Osteoblast (primary cell): ENCODE measurements at places on chromosomes 1 and 21.

GRCh38 chr1:228321435-228321834 lies 85.2 kb downstream of the TRIM11 start:
- DNase-seq: peak; percentile 53

DNA sequence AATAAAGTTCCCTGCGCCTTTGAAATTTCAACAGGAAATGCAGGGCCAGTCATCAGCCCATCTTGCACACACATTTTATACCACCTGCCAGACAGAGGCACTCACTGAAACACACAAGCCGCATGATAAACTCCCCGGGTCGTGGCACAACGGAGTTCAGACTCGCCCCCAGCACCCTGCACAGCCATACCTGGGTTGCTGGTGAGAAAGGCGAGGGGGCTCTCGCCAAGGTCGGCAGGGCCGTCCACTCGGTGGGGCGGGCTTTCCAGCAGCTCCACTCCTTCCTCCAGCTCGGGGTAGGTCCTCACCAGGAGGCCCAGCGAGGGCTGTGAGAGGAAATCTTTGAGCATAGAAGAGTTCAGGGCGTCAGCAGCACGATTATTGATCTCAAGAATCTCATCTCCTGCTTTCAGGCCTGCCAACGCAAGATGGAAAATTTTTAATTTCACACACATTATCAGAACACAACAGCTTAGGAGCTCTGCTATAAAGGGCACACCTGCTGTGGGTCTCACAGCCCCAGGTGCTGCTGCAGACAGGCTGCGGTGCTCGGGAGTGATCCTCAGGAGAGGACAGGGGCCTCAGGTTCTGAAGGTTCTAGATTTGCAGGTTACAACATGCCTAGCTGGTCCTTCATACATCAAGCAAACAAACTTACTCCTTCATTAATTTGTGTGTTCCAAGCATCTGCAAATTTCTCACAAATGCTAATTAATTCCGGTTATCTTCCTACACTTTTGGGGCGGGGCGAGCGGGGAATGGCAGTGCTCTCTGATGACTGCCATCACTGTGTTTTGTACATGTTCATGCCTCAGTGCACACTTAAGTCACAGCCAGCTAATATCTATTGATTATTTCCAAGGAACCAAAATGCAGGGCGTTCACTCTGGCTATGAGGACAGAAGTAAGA lies 144.2 kb upstream of the KRTAP19-8 start:
- DNase-seq: no peak

- DNase-seq: no peak
Observed at GRCh38 chr1:115201598-115201997, 112.3 kb upstream of the TSPAN2 start.

DNA sequence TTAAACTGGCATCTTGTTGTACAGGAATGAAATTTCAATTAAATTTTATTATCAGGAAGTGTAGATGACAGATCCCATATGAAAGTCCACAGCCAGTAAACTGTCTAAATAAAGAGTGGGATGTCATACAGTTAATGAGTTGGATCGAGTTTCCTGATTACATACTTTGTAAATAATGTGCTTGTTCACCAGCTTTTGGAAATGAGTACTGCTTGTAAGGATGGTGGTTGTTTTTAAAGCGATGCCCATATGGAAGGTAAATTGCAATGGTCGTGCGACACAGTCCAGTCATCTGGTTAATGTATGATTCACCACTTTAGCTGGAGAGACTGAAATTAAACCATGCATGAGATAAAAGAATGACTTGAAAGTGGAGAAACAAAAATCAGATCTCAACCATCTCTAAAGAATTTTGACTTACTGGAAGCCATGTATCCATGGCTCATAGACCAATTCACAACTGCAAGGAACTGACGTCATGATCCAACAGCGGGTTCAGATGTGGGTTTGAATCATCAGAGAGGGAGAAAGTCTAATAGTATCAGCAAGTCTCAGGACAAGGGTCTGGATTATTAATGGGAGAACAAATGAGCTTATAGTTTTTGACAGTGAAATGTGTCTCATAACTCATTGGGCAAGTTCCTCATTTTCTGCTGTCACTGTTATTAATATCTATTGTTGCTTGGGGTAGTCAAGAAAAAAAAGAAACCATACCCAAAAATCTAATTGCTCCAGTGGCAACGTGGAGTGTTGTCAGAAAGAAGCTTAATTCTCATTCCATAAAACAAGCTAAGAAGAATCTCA lies 49.0 kb downstream of the MAP10 start:
- no peak for DNase-seq

GRCh38 chr1:87052961-87053360 lies 138.5 kb downstream of the HS2ST1 start:
- no peak for DNase-seq
